Midbrain (tissue), 1 donor: ENCODE measurements at places on chromosomes 6 and 20.

- DNase-seq: no peak
Observed at GRCh38 chr20:47160992-47161391, 195.5 kb downstream of the ZMYND8 start.

DNA sequence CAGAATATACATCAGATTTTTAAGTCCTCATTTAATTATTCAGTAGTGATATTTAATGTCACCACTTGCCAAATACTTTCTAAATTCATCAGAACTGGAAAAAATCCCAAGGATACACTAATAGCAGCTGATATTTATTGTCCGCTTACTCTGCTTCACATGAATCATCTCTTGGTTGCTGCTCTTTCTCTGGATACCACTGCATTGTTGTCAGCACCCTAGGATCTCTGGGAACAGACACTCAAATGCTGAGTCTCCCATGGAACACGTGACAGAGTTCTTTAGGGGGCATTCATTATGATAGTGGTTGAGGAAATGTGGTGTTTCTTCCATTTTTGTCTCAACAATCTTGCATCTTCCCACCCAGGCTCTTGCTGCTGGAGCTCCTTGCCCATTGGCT is 318.0 kb downstream of the RFPL4B start:
- no peak for DNase-seq

DNA sequence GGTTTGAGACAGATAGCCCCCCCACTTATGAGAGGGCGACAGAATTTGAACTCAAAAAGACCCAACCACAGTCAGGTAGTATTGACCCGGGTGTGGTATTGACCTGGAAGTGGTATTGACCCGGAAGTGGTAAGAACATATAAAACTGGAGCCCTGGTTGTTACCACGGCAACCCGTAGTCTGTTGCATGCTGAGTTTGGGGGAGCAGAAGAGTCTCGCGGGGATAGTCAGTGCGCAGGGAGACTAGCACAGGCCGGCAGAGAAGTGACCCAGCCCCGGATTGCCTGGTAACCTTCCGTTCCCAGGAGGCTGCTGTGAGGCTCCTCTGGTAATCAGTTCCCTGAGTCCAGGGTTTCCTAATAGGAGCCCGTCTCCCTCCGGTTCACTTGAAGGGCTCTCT is 96.2 kb downstream of the SNX5 start:
- DNase-seq: no peak

DNA sequence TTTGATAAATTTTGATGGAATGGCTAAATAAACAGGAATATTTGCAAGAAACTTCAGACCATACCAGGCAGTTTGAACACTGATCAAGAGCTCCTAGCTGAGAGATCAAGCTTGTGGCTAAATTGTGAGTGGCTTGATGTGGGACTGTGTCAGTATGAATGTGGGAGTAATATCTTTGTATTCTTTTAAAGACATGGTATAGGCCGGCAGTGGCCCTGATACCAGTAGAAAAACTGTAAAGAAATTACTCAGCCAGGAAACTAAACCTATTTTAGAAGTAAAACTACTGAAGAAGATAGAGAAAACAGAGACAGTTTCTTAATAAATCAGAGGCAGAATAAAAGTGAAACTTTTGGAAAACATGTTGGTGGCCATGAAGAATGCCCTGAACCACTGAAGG is 608.4 kb upstream of the SYNCRIP start:
- DNase-seq: no peak

DNA sequence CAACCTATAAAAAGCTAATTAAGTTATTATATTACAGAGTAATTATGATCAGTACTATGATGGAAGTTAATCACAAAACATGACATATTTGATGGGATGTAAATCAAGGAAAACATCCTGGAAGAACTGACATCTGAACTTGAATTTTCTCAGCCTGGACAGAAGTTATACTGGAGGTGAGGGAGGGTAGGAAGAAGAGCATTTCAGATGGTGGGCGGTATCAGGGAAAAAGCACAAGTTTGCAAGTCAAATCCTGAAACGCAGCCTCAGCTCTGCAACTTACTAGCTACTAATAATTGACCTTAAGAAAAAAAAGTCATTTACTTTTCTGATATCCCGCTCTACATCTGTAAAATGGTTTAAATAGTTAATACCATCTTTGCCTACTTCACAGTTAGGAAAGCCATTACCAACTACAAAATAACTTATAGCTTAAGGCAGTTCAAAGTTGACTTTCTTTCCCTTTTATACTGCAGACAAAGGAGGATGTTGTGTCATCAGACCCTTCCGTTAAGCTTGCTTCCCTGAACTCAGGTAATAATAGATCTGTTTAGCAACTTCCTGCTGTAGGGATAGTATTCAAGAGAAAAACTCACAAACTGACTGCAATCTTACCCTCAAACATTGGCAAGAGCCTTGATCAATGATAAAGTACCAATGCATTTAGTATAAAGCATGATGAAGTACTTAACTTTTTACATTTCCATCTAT is 21.0 kb downstream of the NOL7 start:
- DNase-seq: no peak

- no peak for DNase-seq
Observed at GRCh38 chr20:40657526-40657925, 31.5 kb downstream of the MAFB start.

GRCh38 chr6:35178012-35178411 is 35.7 kb upstream of the SCUBE3 start:
- DNase-seq: no peak

GRCh38 chr6:9412951-9413559 is 977.7 kb upstream of the SLC35B3 start:
- no peak for DNase-seq

DNA sequence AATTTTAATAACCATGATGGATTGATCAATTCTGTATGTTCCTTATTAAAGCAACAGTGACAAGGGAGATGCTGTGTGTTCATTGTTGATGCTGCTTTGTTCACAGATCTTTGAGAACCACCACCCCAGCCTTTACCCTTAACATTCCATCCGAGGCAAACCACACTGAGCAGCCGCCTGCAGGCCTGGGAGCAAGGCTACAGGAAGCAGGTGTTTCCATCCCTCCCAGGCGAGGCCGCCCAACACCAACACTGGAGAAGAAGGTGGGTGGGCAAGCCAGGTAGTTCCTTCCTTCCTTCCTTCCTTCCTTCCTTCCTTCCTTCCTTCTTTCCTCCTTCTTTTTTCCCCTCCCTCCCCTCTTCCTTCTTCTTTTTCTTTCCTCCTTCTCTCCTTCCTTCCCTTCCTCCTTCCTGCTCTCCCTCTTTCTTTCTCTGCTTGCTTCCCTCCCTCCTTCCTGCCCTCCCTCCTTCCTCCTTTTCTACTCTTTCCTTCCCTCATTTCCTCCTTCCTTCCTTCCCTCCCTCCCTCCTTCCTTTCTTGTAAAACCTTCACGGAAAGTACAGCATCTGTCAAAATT is 13.7 kb downstream of the TTLL2 start:
- DNase-seq: no peak

DNA sequence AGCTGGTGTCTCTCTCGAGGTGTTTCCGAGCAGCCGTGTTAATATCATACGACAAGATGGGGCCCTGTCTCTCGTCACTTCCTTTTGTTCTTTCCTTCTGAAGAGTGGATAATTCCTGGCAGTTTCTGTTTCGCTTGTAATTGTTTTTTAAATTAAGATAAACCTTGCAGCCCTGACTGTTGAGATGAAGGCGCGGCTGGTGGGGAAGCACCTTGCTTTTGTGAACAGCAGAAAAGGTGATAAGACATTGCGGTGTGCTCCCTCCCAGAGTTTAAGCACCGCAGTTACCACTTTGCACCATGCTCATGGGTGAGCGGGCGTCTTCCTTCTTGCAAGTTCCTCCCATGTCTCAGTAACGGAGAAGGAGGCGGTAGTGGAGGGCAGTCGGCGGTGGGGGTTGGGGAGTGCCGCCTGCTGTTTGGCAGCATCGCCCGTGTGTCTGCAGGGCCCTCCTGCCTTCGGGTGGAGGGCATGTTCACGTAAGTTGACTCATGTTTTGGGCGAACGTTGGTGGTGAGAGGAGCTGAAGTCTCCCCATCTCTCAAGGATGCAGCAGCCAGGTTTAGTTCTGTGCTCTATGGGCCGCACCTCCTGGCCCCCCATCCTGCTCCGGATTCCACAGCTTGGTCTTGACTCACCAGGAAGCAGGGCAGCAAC is 345.9 kb downstream of the TAF4 start:
- no peak for DNase-seq

- no peak for DNase-seq
Observed at GRCh38 chr20:11119573-11119972, 445.8 kb upstream of the JAG1 start.

GRCh38 chr6:33768644-33769120 is 20.2 kb downstream of the LEMD2 start:
- DNase-seq: peak; percentile 69

DNA sequence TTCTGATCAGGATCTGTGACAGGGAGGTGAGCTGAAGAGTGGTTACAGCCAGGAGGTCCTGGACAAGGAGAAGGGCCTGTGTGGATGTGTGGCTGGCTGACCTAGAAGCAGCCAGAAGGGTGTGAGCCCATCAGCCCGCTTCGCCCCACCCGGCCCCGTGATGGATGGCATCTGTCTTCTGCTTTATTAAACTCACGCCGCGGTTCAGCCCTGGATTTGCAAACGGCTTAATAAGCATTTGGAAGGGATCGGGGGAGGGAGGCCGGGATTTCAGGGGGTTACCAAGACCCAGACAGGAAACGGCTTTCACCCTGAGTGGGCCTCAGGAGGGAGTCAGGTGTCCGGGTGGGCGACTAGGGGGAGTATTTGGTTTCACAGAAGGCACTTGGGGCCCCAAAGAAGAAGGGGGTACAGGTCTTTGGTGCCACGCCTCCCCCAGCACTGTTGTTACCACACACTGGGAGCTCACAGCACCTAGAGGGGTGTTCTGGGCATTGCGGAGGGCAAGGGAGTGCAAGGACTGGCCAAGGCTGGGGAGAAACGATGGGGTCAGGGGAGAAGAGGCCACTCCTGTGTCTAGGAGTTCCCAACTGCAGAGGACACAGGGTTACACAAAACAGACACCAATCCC is 53.8 kb upstream of the FOXP4 start:
- no peak for DNase-seq

DNA sequence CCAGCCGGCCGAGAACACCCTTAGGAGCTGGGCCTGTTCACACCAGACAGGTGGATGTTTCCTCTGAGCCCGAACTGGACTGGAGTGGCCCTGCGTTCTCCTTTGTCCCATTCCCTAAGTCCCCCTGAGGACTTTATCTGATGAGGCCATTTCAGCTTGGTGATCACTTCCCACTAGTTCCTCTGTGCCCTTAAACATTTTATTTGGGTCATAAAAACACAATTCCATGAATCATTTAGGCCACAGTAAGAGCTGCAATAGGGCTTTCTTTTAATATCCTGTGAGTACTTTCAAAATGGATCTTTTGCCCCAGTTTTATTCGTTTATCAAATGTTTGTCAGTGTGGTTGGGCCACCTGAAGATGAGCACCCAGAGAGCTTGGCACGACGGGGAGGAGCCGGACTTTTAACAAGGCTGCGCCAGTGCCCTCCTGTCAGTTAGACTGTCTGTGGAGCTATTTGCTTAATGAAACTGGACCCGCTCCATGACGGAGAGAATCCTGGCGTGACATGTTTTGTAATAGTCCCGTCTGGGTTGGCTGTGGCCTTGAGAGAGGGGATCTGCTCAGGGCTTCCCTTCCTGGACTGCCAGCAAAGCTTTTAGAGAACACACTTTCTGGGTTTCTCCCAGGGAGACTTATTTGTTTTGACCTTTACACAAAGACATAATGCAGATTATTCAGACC is 53.5 kb downstream of the ZDHHC14 start:
- DNase-seq: peak; percentile 60

DNA sequence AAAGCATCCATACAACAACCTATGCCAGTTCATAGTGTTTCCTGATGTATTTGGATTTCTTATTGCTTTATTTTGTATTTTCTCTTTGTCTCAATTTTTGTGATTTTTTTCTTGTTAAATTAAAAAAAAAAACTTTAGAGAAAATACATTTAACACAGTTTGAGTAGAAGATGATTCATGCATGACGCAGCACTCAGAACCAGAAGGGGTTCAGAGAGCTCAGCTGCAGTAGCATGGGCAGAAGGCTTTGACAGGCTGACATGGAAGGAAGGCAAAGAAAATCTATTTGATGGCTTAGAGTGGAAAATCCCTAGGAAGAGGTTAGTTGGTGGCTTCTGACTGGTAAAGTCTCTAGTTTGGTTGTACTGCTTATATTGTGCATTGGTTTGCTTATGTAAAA is 207.2 kb upstream of the STXBP5 start:
- DNase-seq: no peak

DNA sequence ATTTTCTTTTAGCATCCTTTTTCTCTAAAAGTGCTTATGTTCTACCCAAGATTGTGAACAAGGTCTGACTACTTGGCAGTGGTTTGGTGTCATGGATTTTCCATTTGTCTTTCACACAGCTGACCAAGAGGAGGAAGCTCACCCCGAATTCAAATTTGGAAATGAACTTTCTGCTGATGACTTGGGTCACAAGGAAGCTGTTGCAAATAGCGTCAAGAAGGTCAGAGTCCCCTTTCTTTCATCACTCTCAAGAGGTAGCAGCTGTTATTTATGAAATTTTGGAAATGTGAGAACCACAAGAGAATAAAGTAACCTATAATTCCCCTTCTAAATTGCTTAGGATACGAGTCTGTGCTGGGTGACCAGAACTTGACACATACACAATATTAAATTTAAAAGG is 113.0 kb upstream of the LAMP5 start:
- no peak for DNase-seq

- DNase-seq: no peak
Observed at GRCh38 chr6:20366082-20366830, 35.4 kb upstream of the E2F3 start.

DNA sequence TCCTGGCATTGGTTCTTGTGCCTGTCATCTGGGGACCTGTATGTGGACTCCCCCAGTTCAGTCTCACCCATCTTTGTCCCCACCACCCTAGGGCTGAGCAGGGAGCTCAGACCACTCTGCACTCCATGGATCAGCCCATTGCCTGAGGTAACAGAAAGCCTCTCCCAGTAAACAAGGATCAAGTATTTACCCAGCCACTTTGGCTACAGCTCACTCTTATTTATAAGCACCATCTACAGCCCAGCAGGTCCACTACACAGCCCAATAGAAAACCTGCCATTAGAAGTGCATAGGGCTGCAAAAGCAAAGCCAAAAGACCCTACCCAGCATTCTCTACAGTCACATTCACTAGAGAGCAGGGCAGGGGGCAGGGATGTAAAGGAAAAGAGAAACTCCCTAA is 335.0 kb upstream of the SYNCRIP start:
- DNase-seq: no peak

GRCh38 chr6:111951497-111952085 is 78.3 kb upstream of the FYN start:
- no peak for DNase-seq

- no peak for DNase-seq
Observed at GRCh38 chr6:134621858-134622257, 303.9 kb upstream of the SGK1 start.

GRCh38 chr20:39277185-39277584 is 315.0 kb downstream of the DHX35 start:
- DNase-seq: no peak

DNA sequence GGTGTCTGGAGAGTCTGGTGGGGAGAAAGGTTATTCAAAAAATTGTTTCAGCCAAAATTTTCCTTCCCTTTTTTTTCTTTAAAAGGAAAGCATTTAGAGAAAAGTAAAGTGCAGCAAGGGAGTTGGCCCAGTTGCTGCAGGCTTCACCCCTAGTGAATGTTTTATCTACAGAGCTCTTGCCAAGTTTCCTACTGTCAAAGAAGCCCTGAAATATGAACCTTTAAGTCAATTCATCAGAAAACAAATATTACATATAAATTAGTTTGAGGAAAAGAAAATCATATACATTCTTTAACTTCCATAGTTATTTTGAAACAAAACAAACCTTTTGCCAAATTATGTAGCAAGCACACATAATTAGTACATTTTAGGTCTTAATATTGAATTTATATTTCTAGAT is 25.0 kb upstream of the HMGCLL1 start:
- no peak for DNase-seq

GRCh38 chr6:113645576-113645970 is 211.6 kb upstream of the MARCKS start:
- DNase-seq: no peak
